Progenitor cell of endocrine pancreas (in vitro differentiated cells): ENCODE measurements at places on chromosomes 16 and 17. TPM values are rescaled to one million over a fixed set of nuclear protein-coding genes. Genes with fewer than 3 reads are reported as not detected.

DNA sequence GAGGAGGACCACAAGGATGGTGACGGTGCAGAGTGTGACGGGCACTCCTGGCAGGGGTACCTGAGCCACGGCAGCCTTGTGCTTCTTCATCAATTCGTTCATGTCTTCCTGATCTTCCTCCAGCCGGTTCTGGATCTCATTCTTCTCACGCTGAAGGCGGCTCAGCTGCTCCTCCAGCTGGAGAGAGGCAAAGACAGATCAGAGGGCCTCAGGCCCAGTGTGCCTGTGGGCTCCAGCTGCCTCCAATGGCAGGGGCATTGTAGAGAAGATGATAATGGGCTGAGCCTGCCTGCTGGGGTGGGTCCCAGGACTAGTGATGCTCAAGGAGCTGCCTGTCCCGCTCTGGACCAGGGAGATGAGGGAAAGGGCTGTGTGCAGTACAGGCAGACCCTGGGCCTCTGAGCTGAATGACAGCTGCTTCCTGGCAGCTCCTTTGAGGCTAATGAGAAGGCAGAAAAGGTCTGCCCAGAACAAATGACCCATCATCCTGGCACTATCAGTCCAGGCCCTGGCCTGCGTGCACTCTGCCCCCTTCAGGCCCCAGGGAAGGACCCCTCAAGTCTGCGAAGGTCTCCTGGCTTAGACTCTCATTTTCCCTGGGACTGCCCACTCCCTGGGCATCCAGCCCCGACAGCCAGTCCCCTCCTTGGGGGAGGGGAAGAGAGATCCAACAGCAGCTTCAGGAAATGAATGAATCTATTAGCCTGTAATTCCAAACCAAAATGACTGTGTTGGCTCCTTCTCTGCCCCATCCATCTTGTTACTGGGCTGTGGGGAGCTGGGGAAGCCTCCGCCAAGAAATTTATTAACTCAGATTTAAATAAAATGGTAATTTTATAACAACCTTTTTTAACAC is 48.0 kb downstream of the PIPOX start:
- no peak for DNase-seq

DNA sequence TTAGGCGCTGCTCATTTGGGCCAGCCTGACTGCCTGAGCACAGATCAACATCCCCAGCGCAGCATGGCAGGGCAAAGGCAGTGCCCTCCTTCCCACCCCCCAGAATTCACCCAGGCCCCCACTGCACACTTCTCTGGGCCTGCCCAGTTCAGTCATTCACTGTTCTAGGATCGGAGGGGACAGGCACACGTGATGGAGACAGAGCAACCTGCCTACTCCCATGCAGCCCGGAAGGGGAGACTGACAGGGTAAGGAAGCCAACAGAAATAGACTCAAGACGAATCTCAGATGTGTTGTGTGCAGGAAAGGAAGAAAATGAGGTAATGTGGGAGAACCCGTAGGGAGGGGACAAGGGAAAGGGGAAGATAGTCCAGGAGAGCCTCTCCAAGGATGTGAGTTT is 59.2 kb upstream of the LYRM9 start:
- DNase-seq, result no peak

GRCh38 chr17:50647187-50647586 is 12.5 kb downstream of the ABCC3 start:
- DNase-seq, result no peak

DNA sequence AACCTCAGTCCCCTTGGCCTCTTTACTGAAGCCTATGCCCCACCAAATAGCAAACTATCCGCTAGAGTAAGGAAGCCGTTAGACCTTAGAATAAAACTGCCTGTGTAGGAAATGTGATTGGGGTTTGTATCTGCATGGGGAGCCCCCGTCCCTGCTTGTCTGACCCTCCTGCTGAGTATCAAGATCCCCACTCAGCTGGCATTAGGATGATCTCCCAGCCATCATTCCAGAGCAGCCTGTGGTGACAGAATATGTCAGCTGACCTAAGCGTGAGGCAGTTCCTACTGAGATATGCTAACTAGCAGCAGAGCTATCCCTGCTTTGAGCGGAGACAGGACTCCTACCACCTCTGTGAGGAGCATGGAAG is 645 bp upstream of the GFOD2 start:
- DNase-seq, result no peak

The CCL14 gene
- not detected in 2 replicates for total RNA-seq

The CCL1 gene
- not detected in 2 replicates for total RNA-seq

The TLCD3B gene
- 1.5 and 1.7 TPM in 2 replicates for total RNA-seq

The SLC22A31 gene
- 6.9 and 10.3 TPM in 2 replicates for total RNA-seq
